ENCODE measurements at places on chromosomes 12 and 14. TPM values are rescaled to one million over a fixed set of nuclear protein-coding genes. Genes with fewer than 3 reads are reported as not detected.

DNA sequence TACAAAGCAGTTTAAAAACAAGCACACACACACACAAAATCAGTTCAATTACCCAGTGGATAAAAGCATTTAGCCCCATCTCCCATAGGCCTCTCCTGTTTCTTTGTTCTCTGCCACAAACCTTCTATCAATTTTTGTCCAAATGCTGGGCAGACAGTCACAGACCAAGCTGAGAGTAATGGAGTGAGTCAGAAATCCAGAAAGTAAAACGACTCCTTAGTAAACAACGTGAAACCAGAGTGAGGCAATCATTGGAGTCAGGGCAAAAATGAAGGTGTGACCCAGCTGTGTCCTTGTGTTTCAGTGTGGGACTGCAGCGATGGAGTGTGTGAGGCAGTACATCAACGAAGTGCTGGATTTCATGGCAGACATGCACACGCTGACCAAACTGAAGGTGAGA lies 102.0 kb downstream of the PRIMA1 start:
- H3K27me3 ChIP-seq, result no peaks in the 10 kb centered on the region
- no peak overlapping the region for H3K4me3 ChIP-seq
- no peak overlapping the region for H3K27ac ChIP-seq
- no peaks in the 10 kb centered on the region for H3K36me3 ChIP-seq

- DNase-seq, result no peak
- no peak overlapping the region for H3K4me3 ChIP-seq
- no peaks in the 10 kb centered on the region for H3K27me3 ChIP-seq
- no peaks in the 10 kb centered on the region for H3K36me3 ChIP-seq
- no peak overlapping the region for H3K27ac ChIP-seq
Observed at GRCh38 chr14:27435923-27436670, 838.3 kb upstream of the NOVA1 start.

- H3K27me3 ChIP-seq, result no peaks in the 10 kb centered on the region
- DNase-seq, result no peak
- peak overlapping the region; percentile 39 for H3K27ac ChIP-seq
- no peak overlapping the region for H3K4me3 ChIP-seq
Observed at GRCh38 chr12:64729909-64730587, 29.2 kb downstream of the GNS start.

- no peaks in the 10 kb centered on the region for H3K4me1 ChIP-seq
- no peak overlapping the region for H3K4me3 ChIP-seq
- H3K27me3 ChIP-seq, result no peaks in the 10 kb centered on the region
- peak overlapping the region; percentile 1 for H3K27ac ChIP-seq
- H3K36me3 ChIP-seq, result no peaks in the 10 kb centered on the region
- no peak for DNase-seq
Observed at GRCh38 chr12:93061473-93062419, 132.7 kb upstream of the EEA1 start.

GRCh38 chr14:64035143-64035542 lies 182.3 kb downstream of the SYNE2 start:
- no peaks in the 10 kb centered on the region for H3K36me3 ChIP-seq
- DNase-seq, result no peak
- peaks cover under 1% of the 10 kb centered on the region for H3K4me1 ChIP-seq
- no peak overlapping the region for H3K27ac ChIP-seq
- no peak overlapping the region for H3K4me3 ChIP-seq
- no peaks in the 10 kb centered on the region for H3K27me3 ChIP-seq

DNA sequence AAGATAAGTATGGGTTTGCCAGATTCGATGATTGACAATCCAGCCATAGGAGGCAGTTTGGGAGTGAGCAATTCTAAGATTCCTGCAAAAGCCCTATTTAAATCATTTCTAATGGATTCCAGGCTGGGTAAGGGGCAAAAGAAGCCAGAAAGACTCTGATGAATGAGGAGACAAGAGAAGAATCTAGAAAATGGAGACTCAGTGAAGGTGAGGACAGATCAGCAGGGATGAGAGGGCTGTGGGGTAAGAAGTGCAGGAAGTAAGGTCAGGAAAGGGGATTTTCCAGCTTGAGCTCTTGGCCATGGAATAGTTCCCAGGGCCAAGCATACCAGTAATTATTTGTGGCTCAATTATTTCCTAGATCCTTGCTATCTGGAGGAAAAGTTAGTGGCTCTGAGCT lies 87.3 kb downstream of the TMX1 start:
- H3K27ac ChIP-seq, result no peak overlapping the region
- H3K4me3 ChIP-seq, result no peak overlapping the region
- H3K36me3 ChIP-seq, result no peaks in the 10 kb centered on the region
- peaks cover 17% of the 10 kb centered on the region for H3K4me1 ChIP-seq

DNA sequence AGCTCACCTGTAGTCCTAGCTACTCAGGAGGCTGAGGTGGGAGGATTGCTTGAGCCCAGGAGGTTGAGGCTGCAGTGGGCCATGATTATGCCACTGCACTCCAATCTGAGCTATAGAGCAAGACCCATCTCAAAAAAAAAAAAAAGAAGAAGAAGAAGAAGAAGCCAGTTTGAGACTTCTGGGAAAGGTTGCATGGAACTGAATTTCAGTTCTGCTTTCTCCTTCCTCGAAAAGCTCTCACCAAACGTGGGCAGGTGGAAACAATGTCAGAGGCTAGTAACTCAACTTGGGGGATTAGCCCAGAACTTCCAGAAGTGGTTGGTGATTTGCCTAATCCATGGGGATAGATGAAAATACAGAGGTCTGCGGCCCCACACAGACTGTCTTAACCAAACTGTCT lies 18.7 kb downstream of the FLVCR2 start:
- H3K27ac ChIP-seq, result peak overlapping the region; percentile 38
- no peaks in the 10 kb centered on the region for H3K27me3 ChIP-seq
- no peak overlapping the region for H3K4me3 ChIP-seq
- no peak for DNase-seq
- H3K4me1 ChIP-seq, result peaks cover 11% of the 10 kb centered on the region
- H3K36me3 ChIP-seq, result no peaks in the 10 kb centered on the region

DNA sequence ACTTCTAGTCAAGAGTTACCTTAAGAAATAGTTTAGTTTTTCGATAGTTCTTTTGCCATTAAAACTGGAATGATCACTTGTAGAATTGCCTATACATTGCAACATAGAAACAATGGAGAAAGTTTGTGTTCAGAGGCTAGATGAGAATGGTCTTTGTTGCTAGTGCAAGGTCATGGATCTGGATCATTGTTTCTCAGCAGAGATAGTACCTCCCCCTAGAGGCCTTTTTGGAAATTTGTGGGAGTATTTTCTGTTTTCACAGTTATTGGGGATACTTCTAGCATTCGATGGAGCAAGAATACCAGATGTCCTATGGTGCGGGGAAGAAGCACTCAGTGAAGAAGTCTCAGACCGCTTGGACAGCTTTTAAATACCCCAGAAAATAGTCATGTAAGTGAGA lies 138.8 kb upstream of the HMGA2 start:
- no peaks in the 10 kb centered on the region for H3K36me3 ChIP-seq
- no peaks in the 10 kb centered on the region for H3K27me3 ChIP-seq
- H3K27ac ChIP-seq, result no peak overlapping the region
- no peak overlapping the region for H3K4me3 ChIP-seq

DNA sequence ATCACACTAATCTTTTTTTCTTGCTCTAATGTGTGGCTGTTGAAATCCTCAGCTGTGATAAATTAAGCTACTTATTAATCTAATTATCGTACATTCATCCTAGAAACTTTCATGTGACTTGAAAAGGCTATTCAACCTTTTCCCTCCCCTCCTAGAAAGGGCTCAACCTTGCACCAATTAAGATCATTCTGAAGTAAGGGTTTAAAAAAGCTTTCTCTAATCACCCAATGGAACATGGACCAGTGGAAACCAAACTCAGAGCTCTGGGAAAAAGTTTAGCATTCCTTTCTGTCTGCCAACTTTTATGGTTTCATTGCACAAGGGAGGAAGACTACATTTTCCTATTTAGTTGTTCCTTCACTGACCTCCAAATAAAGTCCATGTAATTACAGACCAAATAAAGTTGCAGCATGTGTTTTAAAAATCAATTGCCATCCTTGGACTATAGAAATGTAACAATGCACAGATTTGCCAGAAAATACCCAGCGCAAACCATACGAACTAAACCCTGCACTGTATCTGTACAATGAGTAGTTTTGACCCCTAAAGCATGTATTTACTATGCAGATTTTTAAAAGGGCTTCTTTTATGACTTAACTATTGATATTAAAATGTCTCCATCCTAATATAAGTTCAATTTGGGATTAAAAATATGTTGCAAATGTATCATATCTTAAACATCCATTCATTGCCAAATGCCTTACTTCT lies 142.6 kb upstream of the OTX2 start:
- H3K4me3 ChIP-seq, result no peak overlapping the region
- no peak overlapping the region for H3K27ac ChIP-seq
- no peak for DNase-seq
- H3K4me1 ChIP-seq, result no peaks in the 10 kb centered on the region
- no peaks in the 10 kb centered on the region for H3K36me3 ChIP-seq
- H3K27me3 ChIP-seq, result no peaks in the 10 kb centered on the region

DNA sequence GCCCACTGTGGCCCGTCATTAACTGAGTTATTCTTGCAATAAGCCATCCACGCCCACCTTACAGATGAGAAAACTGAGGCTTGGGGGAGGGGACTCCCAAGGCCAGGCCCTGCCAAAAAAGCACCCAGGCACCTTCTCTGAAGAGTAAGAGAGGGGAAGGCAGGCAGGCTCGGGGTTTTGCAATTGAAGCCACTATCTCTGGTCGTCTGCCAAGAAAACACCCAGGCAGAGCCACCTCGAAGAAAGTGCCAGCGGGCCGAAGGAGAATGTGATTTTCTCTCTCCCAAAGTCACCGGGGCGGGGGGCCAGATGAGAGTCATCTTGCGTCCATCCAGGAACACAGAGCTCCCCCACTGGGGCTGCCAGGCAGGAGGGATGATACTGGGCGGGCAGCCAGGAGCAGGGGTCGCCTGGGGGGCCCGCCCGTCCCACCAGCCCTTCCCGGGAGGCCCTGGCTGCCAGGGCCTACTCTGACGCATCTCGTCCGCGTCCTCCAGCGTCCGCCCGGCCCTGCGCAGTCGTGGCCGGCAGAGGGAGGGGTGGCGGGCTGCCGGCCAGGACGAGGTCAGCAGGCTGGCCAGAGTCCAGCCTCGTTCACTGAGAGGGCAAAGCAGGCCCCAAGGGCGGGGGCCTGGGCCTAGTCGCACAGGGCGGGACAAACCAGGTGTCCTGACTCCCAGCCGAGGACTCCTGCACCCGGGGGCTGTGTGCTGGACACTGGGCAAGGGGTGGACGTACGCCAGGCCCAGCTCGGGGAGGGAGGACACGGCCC lies 74.3 kb downstream of the RFLNA start:
- DNase-seq, result peak; percentile 95
- H3K36me3 ChIP-seq, result peaks cover 62% of the 10 kb centered on the region
- H3K27ac ChIP-seq, result peak overlapping the region; percentile 96
- peaks cover 37% of the 10 kb centered on the region for H3K4me1 ChIP-seq

- H3K4me3 ChIP-seq, result no peak overlapping the region
- no peaks in the 10 kb centered on the region for H3K4me1 ChIP-seq
- H3K27me3 ChIP-seq, result no peaks in the 10 kb centered on the region
Observed at GRCh38 chr14:96191353-96191752, 13.3 kb upstream of the BDKRB2 start.

DNA sequence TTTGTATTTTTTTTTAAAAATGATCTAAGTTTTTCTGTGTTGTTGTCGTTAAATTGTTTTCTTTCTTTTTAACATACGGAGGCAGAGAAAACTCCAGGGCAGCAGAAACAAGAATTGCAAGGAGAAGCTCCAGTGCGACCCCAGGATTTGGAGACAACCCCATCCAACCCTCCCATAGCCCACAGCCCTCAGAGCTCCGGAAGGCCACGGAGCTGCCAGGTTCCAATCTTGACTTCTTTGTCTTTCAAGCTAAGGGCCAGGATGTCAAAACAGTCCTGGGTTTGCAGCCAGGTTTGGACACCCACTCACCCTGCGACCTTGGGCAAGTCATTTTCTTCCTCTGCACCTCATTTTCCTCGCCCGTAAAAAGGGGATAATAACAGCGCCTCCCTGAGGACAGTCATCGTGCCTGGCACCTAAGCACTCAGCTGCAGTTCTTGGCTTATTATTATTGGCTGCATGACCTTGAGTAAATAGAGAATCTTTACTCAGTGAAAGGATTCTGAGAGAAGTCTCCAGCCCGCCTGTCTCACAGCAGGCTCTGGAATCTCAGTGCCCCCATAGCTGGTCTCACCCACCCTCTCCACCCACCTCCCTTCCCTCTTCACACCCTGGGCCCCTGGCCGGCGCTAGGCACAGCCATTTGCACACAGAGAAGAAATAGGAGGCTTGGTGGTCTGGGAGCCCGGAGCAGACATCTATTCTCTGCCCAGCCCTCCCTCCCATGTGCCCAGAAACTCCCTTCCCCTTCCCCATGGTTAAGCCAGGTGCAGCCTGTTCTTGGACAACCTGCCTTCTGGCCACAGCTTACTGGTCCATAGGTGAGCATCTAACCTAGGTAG lies 79.4 kb upstream of the BCL11B start:
- no peak for DNase-seq
- no peak overlapping the region for H3K4me3 ChIP-seq
- no peaks in the 10 kb centered on the region for H3K4me1 ChIP-seq
- H3K27me3 ChIP-seq, result no peaks in the 10 kb centered on the region
- no peaks in the 10 kb centered on the region for H3K36me3 ChIP-seq
- H3K27ac ChIP-seq, result no peak overlapping the region

GRCh38 chr14:90554341-90554740 lies 157.5 kb downstream of the CALM1 start:
- no peak overlapping the region for H3K27ac ChIP-seq
- peaks cover 12% of the 10 kb centered on the region for H3K4me1 ChIP-seq
- no peak overlapping the region for H3K4me3 ChIP-seq
- H3K27me3 ChIP-seq, result no peaks in the 10 kb centered on the region
- H3K36me3 ChIP-seq, result no peaks in the 10 kb centered on the region

- H3K27me3 ChIP-seq, result no peaks in the 10 kb centered on the region
- no peak overlapping the region for H3K27ac ChIP-seq
- no peak overlapping the region for H3K4me3 ChIP-seq
- peaks cover 14% of the 10 kb centered on the region for H3K4me1 ChIP-seq
Observed at GRCh38 chr14:65500075-65500474, 87.5 kb downstream of the FUT8 start.

- H3K4me3 ChIP-seq, result no peak overlapping the region
- DNase-seq, result peak; percentile 77
- peaks cover 9% of the 10 kb centered on the region for H3K4me1 ChIP-seq
- no peaks in the 10 kb centered on the region for H3K36me3 ChIP-seq
Observed at GRCh38 chr14:91154851-91155625, 41.2 kb downstream of the DGLUCY start.

DNA sequence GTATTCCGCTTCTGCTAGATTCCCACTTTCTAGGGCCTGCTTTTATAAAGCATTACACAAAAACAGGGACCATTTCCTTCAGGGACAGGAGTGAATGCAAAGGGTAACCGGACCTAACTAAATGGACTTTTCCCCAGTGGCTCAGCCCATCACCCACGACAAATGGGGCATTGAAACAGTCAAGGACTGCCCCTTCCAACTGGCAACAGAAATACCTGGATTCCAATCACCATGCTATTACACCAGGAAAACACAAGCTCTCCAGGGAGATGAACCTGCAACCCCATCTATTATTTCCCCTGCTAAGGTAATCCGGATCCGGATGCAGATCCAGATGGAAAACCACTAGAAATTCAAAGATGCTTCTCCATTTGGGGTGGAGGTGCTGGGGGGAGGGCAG lies 1.0 kb downstream of the MPHOSPH9 start:
- no peak overlapping the region for H3K27ac ChIP-seq
- no peaks in the 10 kb centered on the region for H3K27me3 ChIP-seq
- H3K36me3 ChIP-seq, result no peaks in the 10 kb centered on the region
- peak overlapping the region; percentile 46 for H3K4me3 ChIP-seq

GRCh38 chr12:5921966-5922899 lies 22.8 kb downstream of the ANO2 start:
- no peaks in the 10 kb centered on the region for H3K4me1 ChIP-seq
- no peaks in the 10 kb centered on the region for H3K27me3 ChIP-seq
- DNase-seq, result peak; percentile 20

Gene IL26
- not detected for total RNA-seq

Gene RNASE3
- 0.54 TPM for total RNA-seq

Gene NGB
- total RNA-seq, result not detected

Gene HOXC9
- 4.3 TPM for total RNA-seq

Gene KRT1
- not detected for total RNA-seq

Gene C12orf50
- not detected for total RNA-seq

Gene TMPRSS12
- total RNA-seq, result not detected

All from adrenal gland (tissue), 19 donors.